Activated T-cell treated with anti-CD3 and anti-CD28 coated beads for 4 hours (primary cell): ENCODE measurements at places on chromosomes 5 and 9.

- no peak for DNase-seq
Measured at GRCh38 chr5:81657386-81657785, 93.5 kb downstream of the SSBP2 start.

GRCh38 chr9:16099732-16100536, 547.1 kb downstream of the CCDC171 start:
- DNase-seq, result no peak

DNA sequence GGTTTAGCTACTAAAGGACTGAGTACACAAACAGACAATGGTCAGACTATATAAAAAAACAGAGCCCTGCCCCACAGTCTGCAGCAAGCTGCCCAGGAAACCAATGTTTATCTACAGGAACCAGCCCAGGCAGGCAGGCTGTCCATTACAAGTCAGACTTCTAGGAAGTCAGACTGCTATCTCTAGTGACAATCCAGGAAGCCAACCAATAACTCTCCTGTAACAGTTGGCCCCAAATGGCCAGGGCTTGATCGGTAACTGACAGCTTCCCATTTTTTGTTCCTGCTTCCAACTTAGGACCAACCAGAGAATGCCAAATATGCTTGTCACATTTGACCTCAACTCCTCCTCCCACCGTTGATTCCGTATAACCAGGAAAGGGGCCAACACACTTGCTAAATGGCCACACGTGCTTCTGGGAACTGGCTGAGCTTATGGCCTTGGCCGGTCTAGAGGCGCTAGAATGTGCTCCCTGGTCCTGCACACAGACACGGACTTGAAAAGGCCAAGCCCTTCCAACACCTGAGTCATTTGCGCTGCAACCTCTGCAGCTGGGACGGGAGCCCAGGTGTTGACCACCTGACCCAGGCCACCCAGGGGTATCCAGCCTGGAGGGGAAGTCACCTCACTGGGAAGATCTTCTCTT, 79.6 kb upstream of the CDK20 start:
- DNase-seq, result no peak

- no peak for DNase-seq
Measured at GRCh38 chr9:89177012-89177943, 1.3 kb downstream of the SHC3 start.

- DNase-seq, result no peak
Measured at GRCh38 chr9:34254141-34254913, 74.7 kb downstream of the KIF24 start.

DNA sequence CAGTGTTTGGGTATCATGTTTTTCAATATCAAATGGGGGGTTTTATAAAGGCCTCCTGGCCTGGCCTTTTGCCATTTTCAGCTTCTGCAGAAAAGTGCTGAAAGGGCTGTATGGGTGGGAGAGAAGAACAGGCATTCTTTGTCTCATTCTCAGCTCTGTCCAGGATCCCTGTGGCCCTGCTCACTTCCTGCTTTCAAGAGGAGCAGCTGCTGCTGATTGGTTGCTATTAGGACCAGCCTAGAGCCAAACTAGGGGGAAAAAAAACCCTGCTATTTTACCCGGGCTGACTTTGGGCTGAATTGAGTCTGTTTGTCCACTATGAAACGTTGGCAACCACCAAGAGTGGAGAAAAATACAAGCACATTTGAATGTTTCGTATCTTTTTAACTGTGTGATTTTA, 117.1 kb downstream of the CMYA5 start:
- DNase-seq, result no peak

DNA sequence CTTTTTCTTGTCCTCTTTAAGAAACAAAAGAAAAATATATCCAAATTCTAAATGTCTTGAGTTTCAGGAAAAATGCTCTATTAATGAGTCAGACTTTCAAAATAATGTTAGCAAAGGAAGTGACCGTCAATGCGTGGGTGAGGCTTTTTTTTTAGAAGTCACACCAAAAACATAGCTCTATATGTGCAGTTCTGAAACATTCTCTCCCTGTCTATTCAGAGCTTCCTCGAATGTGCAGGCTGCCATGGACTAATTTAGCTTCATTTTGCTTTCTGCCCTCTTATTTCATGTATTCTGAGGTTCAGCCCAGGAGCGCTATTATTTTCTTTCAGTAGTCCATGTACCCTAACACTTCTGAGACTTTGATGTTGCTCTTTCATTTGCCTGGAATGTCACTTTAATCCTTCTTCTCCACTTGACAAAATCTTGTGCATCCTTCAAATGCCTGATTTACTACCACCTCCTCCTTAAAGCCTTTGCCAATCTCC, 72.5 kb upstream of the RASA1 start:
- peak; percentile 9 for DNase-seq

GRCh38 chr5:137954131-137954879, 65.0 kb downstream of the PKD2L2 start:
- no peak for DNase-seq

DNA sequence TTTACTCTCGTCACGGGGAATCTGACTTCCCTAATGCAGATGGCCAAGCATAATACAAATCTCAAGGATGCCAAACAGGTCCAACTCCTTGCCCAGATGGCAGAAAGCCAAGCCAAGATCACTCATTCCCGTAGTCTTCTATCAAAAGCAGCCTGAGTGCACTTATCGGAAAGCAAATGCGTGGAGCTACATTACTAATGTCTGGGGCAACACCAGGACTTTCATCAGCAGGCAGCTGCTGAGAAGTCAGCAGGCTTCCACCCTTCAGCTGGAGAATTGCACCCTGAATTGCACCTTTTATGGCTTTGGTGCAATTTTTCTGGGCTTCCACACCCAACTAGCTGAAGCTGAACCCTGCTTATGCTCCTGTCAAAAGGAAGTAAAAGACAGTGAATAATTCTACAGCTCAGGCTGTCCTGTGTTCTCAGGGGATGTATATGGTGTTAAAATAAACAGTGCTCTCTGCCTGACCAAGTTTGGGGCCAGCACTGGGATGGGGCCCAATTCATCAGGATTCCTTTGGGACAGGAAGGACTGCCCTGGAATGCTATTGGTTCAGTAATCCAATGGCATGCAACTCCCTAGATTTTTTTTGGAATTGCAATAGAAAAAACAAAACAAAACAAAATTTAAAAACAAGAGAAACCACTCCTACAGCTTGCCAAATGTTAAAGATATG, 92.6 kb downstream of the DPYSL3 start:
- no peak for DNase-seq

GRCh38 chr5:1523480-1523792, 324 bp downstream of the LPCAT1 start:
- DNase-seq, result no peak

- no peak for DNase-seq
Measured at GRCh38 chr5:131242728-131243255, 21.1 kb upstream of the CDC42SE2 start.

- no peak for DNase-seq
Measured at GRCh38 chr9:16335788-16336580, 534.5 kb downstream of the BNC2 start.

DNA sequence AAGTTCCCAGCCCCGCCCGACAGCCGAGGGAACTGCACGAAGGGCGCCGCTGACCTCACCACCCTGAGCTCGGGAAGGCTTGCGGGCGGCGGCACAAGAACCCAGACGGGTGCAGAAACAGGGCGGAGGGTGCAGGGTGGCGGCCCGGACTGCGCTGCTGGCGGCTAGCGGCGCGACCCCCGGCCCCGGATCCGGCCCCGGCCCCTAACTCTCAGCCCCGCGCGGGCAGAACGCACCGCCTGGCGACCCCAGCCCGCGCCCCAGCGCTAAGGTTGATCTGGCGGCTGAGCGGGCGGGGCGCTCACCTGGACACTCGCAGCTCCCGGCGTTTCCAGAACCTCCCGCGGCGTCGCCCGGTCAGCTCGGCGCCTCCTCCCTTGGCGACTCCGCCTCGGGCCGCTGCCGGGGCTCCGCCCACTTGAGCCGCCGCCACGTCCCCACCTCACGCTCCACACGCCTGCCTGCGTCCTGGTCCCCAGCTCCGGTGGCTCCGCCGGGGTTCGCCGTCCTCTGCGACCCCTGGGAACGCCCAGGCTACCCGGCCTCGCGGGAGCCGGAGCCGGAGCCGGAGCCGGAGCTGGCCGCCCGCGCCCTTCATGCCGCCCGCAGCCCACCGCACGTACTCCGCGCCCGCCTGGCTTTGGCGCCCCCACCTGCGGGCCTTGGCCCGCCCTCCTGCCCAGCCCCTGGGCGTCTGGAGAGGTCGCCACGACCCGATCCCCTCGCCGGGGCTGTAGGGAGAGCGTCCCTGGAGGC, at the start of gene P4HA2:
Gene P4HA2 (minus strand): TSS at position 369 of the 756 bp plus-strand sequence. CDS start 9,227 bp downstream, outside the sequence.
- no peak for DNase-seq

DNA sequence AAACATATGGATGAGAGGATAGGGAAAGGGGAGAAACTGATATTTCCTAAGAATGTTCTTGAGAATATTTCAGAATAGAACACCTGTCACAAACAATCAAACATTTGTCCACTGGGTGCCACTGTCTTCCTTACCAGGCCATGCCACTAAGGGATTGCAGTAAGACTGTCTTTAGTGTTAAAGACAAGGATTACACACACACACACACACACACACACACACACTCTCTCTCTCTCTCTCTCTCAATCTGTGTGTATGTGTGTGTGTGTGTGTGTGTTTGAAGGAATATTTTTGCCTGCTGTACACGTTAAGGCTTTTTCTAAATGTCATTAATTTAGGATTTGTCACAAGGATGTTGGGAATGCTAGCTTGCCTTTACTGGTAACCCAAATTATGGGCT, 54.4 kb downstream of the CCDC192 start:
- no peak for DNase-seq

- DNase-seq, result no peak
Measured at GRCh38 chr5:6552612-6553011, 80.2 kb downstream of the NSUN2 start.

DNA sequence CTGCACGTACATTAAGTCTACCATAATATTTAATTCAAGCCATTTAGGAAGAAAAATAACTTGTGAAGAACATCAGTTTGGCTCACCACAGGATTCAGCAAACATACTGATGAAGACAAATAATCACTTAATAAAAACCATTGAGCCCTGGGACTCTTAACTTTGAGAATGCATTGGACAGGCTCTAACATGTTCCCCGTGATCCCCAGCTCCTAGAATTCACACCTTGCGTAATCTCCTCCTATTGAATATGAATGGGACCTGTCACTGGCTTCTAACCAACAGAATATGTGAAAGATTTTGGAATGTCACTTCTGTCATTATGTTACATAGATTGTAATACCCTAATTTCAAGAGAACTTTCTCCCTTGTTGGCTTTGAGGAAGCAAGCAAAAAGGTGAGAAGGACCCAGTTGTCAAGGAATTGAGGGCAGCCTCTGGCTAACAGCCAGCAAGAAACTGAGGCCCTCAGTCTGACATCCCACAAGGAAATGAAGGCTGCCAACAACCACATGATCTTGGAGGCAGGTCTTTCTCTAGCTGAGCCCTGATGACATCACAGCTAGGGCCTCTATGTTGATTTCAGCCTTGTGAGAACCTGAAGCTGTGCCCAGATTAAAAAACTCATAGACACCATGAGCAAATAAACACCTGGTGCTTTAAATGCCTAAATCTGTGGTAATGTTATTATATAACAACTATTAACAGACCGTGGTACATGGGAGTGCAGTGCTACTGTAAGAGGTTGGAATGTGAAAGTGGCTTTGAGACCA, 433.2 kb downstream of the SEMA5A start:
- no peak for DNase-seq

- DNase-seq, result no peak
Measured at GRCh38 chr9:136975644-136976043, 1.7 kb upstream of the PTGDS start.

DNA sequence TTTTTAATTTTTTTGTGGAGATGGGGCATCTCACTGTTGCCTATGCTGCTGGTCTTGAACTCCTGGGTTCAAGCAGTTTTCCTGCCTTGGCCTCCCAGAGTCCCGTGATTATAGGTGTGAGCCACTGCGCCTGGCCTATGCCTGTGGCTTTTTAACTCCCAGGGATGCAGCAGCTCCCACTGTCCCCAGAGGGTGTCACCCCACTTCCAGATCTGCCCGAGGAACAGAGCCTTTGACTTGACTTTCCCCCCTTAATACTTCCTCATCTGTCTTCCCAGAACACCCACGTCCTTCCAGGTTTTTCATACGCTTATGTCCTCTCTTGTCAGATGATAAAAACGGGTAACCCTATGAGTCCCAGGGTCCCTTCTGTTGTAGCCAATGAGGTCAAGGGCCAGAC, 7.6 kb upstream of the PRRC2B start:
- no peak for DNase-seq
